ENCODE measurements at places on chromosomes 6 and 20.

DNA sequence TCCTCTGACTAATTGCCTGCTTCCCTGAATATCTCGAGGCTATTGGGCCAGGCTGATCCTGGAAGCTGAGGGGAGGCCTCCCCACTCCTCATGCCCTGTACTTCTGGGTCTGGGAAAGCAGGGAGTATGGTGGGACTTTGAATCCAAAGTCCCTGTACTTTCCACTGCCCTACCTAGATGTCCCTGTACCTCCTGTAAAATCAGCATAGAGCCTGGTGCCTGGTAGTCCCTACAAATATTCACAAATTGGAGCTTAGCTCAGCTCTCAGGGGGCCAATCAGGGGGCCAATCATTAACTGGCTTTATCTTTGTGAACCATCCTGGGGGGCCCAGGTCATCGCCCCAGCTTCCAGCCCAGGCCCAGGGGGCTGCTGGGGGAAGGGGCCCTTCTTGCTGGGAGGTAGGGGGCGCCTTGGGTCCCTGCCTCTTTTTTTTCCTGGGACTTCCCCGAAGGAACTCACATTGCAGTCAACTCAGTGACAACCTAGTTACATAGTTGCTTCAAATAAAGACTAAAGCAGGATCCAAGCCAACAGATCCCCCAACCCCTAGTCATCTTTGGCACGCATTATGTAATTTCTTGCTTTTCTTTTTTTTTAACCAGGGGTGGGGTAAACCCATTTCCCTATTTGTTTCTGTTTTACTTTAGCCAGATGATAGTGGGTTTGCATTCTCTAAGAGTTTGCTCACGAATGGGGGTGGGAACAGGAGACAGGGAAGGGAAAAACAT, 6.9 kb upstream of the VEGFA start:
- no peak for DNase-seq

DNA sequence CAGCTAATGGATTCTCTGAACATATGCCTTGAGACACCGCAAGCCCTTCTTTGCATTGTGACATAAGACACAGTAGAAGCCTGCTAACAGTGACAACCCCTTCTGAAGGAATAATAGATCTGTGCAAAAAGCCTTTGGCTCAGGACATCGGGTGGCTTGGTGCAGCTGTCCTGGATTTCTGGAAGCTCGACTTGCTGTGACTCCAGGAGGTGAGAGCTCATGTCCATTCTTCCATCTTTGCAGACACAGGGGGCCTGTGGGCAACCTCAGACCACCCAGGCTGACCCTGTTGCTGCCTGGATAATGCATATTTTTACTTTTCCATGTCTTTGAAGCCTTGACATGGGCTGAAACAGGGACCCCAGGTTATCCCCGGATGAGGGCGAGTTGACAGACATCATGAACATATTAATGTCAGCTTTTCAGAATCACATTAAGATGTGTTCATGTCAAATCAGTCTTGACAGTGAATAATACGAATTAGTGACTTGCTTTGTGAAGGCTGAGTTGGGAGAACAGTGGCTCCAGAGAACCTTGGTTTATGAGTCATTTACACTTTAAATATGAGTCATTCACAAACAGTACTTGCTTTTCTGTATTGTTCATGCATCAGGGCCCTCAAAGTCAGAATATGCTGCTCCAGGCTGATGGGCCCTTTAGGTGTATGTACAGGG, 66.8 kb upstream of the IYD start:
- no peak for DNase-seq

- no peak for DNase-seq
Measured at GRCh38 chr20:9516234-9516871, 2.0 kb downstream of the LAMP5 start.

GRCh38 chr6:77326029-77326428, 137.3 kb downstream of the HTR1B start:
- DNase-seq: no peak

DNA sequence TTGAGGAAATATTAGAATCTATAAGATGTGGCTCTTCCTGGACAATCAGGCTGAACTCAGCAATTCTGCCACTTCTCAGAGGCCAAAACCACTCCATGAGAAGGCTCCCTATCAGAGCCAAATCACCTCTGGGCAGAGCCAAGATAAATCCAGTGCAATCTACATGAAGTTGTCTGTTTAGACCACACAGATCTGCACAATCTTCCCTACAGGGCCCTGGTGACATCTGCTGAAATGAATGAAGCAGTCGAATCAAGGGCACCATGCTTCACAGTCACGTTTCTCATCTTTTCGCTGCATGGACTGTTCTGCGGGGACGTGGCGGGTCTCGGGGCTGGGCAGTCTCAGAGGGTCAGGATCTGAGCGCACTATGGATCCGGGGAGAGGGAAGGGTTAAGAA, 60.1 kb upstream of the CD93 start:
- no peak for DNase-seq

DNA sequence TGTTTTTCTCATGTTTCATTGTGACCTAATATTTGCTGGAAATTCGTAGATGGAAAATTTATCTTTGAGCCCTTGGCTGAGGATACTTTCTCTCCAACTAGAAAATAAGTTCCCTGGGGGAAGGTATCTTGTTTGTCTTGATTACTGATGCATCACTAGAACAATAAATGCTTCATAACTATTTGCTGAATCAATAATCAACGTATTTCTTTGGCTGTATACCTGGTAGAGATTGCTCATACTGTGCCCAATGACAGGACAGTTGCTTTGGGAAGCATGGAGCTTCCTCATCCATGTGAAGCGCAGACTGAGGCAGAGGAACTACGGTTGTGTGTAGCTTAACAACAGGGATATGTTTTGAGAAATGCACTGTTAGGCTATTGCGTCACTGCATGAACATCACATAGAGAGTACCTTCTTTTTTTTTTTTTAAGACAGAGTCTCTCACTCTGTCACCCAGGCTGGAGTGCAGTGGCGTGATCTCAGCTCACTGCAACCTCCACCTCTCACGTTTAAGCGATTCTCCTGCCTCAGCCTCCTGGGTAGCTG, 34.2 kb upstream of the RPN2 start:
- DNase-seq: no peak

- DNase-seq: no peak
Measured at GRCh38 chr6:135594000-135594399, 96.5 kb upstream of the AHI1 start.

DNA sequence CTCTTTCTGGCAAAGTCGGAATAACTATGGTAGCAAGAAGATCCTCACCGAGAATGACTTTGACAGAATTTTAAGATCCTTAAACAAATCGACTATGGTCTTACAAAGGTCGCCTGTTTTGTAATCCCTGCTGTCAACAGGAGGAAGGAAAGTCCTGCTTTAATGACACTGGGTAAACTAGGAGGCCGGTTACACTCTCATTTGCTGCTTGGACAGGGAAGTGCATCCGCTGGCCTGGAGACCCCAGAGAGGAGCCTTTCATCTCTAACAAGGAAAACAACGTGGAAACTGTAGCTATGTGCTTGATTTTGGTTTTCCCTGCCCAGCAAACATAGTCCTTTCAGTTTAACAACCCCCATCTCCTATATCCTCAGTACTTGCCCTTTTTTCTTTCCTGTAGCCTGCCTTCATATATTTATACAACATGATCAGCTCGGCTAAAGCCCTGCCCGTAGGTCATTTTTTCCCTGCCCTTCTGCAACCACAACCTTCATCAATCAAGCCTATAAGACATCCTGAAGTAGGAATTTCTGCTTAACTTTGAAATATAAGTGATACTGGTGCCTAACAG, 97.2 kb upstream of the RIN2 start:
- DNase-seq: no peak

DNA sequence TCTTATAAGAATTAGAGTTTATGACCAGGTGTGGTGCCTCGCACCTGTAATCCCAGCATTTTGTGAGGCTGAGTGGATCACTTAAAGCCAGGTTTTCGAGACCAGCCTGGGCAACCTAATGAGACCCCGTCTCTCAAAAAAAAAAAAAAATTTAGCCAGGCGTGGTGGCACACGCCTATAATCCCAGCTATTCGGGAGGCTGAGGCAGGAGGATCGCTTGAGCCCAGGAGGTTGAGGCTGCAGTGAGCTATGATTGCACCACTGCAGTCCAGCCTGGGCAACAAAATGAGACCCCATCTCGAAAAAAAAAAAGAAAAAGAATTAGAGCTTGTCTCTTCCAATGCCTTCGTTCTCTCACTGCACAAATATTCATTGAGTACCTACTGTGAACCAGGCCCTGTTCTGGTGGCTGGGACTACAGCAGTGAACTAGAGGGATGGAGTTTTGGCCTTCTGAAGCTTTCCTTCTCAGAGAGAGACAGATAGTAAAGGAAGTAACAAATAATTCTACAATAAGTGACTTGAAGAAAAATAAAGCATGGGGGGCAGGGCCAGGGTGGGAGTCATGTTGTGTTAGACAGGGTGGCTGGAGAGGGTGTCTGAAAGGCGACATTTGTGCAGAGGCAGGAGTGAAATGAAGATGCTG, 56.4 kb downstream of the HNF4A start:
- DNase-seq: no peak

DNA sequence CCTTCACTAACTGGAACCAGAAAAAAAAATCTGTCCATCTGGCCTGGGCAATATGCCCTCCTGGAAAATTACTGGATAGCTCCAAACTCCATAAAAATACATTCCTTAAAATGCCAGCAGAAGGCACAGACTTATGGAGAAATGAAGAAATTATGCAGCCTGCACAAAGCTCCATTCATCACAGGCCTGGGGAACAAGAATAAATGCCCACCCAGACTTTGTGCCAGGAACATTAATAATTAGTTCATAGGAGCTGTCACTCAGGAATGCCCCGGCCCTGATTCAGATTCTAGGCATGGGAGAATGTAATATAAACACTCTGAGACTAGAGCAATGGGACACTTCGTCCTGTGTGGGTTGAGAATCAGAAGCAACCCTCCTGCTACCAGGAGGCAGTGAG, 199.3 kb downstream of the OTOR start:
- DNase-seq: no peak

DNA sequence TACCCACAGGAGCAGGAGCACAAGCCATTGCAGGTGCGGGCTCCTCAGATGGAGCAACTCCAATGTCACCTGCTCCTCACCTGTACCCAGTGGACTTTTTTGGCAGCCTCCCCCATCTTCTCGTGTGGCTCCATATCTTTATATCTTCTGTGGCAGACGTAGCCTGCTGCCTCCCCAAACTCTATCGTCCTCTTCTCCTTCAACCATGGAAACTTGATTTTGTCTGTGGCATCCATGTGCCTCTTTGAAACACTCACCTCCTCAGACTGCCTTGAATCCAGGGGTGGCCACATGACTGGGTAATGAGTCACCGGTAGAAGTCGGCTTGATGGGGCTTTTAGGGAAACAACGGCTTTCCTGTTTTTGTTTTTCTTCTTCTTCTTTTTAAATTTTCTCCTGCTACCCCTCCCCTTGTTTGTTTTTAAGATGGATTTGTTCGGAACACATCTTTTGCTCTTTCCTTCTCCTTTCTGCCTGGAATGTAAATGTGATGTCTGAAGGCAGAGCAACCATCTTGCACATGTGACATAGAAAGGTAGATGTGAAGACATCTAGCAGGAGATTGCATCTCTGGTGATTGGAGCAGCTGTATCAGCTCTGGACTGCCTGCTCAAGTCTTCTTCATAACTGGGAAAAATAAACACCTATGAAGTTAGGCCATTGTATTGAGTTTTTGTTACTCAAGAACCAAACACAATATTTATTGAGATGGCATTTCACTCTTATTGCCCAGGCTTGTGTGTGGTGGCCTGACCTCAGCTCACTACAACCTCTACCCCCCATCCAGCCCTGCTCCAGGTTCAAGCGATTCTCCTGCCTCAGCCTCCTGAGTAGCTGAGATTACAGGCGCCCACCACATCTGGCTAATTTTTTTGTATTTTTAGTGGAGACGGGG, 69.9 kb upstream of the DDR1 start:
- DNase-seq: peak; percentile 51

All from activated CD4-positive, alpha-beta T cell treated with anti-CD3 and anti-CD28 coated beads for 4 hours (primary cell).